A549 treated with RU486 at 1 μM for 4 hours (cell line): ENCODE measurements at places on chromosomes 1 and 21. TPM values are rescaled to one million over a fixed set of nuclear protein-coding genes. Genes with fewer than 3 reads are reported as not detected.

The OR6N1 gene
- total RNA-seq = not detected in 5 replicates

The DSTYK gene
- total RNA-seq = 6.2 to 9.7 TPM (median 9.5 TPM) in 5 replicates

The KRTAP20-3 gene
- total RNA-seq = not detected in 5 replicates

The OR2T29 gene
- total RNA-seq = not detected in 5 replicates

The SHISA4 gene
- total RNA-seq = 11.4 to 20.1 TPM (median 17.0 TPM) in 5 replicates

The C1orf159 gene
- 8.5 to 15.1 TPM (median 13.8 TPM) in 5 replicates for total RNA-seq

The RXRG gene
- not detected in 5 replicates for total RNA-seq

The PTPRC gene
- not detected in 5 replicates for total RNA-seq

The BEND5 gene
- total RNA-seq = not detected in 5 replicates

The OR2L13 gene
- total RNA-seq = not detected in 5 replicates

The ACTN2 gene
- 0.02 to 0.07 TPM in 2 of 5 replicates, not detected in the others for total RNA-seq

The ADAMTS5 gene
- not detected in 5 replicates for total RNA-seq

The HES5 gene
- not detected in 5 replicates for total RNA-seq

The LRRC8B gene
- total RNA-seq = 2.9 to 6.3 TPM (median 5.6 TPM) in 5 replicates

The KCNE1 gene
- total RNA-seq = not detected in 5 replicates

The ZBTB37 gene
- 0.73 to 1.5 TPM (median 1.1 TPM) in 5 replicates for total RNA-seq

The CFHR2 gene
- total RNA-seq = not detected in 5 replicates

The HES2 gene
- total RNA-seq = 2.3 to 4.7 TPM (median 4.2 TPM) in 5 replicates

The CRP gene
- total RNA-seq = not detected in 5 replicates

The FAF1 gene
- total RNA-seq = 37.0 to 41.8 TPM (median 39.0 TPM) in 5 replicates

The USH2A gene
- total RNA-seq = not detected in 5 replicates

The ARPC5 gene
- 107 to 197 TPM (median 172 TPM) in 5 replicates for total RNA-seq

The RNF207 gene
- total RNA-seq = 9.8 to 16.6 TPM (median 14.4 TPM) in 5 replicates

The EFNA3 gene
- 3.0 to 5.4 TPM (median 3.9 TPM) in 5 replicates for total RNA-seq

The SYT6 gene
- 0.29 to 0.72 TPM (median 0.49 TPM) in 5 replicates for total RNA-seq

The TNNT2 gene
- total RNA-seq = 0.17 to 0.27 TPM in 2 of 5 replicates, not detected in the others

The TDRD5 gene
- total RNA-seq = 0.03 to 0.09 TPM (median 0.05 TPM) in 3 of 5 replicates, not detected in the others

The USF1 gene
- total RNA-seq = 48.4 to 53.4 TPM (median 50.6 TPM) in 5 replicates

The FCAMR gene
- not detected in 5 replicates for total RNA-seq

The TACSTD2 gene
- 0.14 TPM in 1 of 5 replicates, not detected in the others for total RNA-seq

The FOXD3 gene
- 0.54 to 1.1 TPM (median 0.92 TPM) in 5 replicates for total RNA-seq

The GPATCH4 gene
- total RNA-seq = 65.4 to 96.3 TPM (median 74.7 TPM) in 5 replicates

The CTPS1 gene
- total RNA-seq = 86.7 to 110 TPM (median 88.8 TPM) in 5 replicates
